ENCODE measurements at places on chromosomes 1 and 21.

DNA sequence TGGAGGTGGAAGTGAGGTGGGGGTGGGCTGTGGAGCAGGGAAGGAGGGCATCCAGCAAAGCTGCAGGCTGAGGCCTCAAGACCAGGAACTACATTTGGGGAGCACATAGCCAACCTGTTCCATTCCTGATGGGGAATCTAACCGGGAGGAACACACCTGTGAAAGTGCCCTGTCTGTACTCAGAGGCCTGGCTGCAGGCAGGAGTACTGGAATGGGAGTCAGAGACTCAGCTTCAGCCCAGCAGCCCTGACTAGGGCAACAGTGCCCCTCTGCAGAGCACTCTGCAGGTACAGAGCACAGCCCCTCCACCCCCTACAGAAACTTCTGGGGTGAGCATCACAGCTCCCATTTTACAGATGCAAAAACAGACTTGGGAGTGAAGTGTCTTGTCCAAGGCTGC lies 126.4 kb downstream of the DMRTB1 start:
- H3K27me3 ChIP-seq = no peaks in the 10 kb centered on the region
- peaks cover 10% of the 10 kb centered on the region for H3K4me1 ChIP-seq
- no peaks in the 10 kb centered on the region for H3K36me3 ChIP-seq

- no peak overlapping the region for H3K27ac ChIP-seq
- no peaks in the 10 kb centered on the region for H3K4me1 ChIP-seq
- no peak overlapping the region for H3K4me3 ChIP-seq
Observed at GRCh38 chr1:8004803-8005573, 21.1 kb downstream of the ERRFI1 start.

GRCh38 chr1:39110325-39110851 lies 84.2 kb downstream of the NDUFS5 start:
- H3K4me3 ChIP-seq = no peak overlapping the region
- peaks cover 13% of the 10 kb centered on the region for H3K27me3 ChIP-seq
- H3K36me3 ChIP-seq = no peaks in the 10 kb centered on the region
- peaks cover 7% of the 10 kb centered on the region for H3K4me1 ChIP-seq
- DNase-seq = no peak

GRCh38 chr1:72281637-72282270 lies 585 bp downstream of the NEGR1 start:
- no peaks in the 10 kb centered on the region for H3K36me3 ChIP-seq
- peaks cover 27% of the 10 kb centered on the region for H3K27me3 ChIP-seq
- no peak overlapping the region for H3K27ac ChIP-seq
- DNase-seq = peak; percentile 4
- H3K4me1 ChIP-seq = peaks cover 9% of the 10 kb centered on the region

- H3K27ac ChIP-seq = no peak overlapping the region
- peaks cover 11% of the 10 kb centered on the region for H3K27me3 ChIP-seq
- H3K36me3 ChIP-seq = no peaks in the 10 kb centered on the region
- DNase-seq = no peak
Observed at GRCh38 chr1:22900451-22900850, 72.2 kb downstream of the LACTBL1 start.

DNA sequence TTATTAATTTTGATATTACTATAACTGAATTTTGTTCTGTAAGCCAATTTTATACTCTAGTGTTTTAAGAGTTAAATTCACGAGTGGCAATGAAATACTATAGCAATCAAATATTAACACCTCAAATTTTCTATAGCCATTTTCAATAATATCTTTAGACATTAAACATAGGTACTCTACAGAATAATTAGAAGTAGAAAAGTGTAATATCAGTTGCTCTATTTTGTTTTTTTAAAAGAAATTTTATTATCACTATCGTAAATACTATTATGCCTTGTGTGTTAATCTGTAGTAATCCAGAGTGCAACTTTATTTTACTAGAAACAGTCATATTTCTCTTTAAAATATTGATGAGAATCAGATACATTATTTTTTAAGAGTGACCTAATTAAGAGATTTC lies 691.2 kb downstream of the USP25 start:
- no peak overlapping the region for H3K27ac ChIP-seq
- H3K4me1 ChIP-seq = no peaks in the 10 kb centered on the region
- no peak overlapping the region for H3K4me3 ChIP-seq
- DNase-seq = no peak

DNA sequence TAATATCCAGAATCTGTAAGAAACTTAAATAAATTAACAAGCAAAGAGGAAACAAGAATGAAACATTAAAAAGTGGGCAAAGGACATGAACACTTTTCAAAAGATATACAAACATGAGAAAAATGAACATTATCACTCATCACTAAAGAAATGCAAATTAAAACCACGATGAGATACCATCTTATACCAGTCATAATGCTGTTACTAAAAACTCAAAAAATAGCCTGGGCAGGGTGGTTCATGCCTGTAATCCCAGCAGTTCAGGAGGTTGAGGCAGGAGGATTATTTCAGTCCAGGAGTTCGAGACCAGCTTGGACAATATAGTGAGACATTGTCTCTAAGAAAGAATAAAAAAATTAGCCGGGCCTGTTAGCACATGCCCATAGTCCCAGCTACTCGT lies 6.1 kb downstream of the ZNF124 start:
- H3K27ac ChIP-seq = no peak overlapping the region
- H3K36me3 ChIP-seq = peaks cover 79% of the 10 kb centered on the region
- H3K4me1 ChIP-seq = peaks cover 10% of the 10 kb centered on the region
- no peak for DNase-seq
- no peaks in the 10 kb centered on the region for H3K27me3 ChIP-seq
- H3K4me3 ChIP-seq = no peak overlapping the region

DNA sequence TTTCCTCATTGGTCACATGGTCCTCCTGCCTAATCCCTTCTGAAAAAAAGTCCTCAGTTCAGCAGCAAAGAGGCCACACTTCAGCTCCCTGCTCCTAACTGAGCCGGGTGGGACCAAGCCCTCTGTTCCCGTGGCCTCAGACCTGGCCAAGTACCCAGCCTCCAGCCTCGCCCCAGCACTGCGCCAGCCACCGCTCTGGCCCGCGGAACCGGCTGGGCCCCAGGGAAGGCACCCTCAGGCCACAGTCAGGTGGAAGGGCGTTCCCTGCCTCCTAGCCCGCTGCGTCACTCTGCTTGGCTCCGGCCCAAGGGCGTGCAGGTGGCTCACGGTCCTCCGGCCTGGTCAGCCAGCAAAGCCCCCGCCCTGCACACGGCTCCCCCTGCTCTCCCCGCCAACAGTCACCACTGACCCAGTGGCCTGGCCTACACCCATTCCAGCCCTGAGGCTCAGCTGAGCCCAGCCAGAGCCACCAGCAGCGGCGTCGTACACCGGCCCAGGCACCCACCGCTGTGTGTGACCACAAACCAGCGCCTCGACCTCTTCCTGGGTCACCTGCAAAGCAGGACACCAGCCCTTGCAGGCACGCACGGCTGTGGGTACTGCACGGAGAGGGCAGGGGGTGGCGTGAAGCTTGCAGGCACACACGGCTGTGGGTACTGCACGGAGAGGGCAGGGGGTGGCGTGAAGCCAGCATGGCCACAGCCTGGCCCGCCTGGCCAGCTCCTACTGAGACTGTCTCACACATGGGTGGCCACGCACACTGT lies 19.4 kb downstream of the NADK start:
- H3K4me1 ChIP-seq = no peaks in the 10 kb centered on the region
- H3K36me3 ChIP-seq = peaks cover 17% of the 10 kb centered on the region
- no peak overlapping the region for H3K27ac ChIP-seq
- no peaks in the 10 kb centered on the region for H3K27me3 ChIP-seq
- no peak overlapping the region for H3K4me3 ChIP-seq

- H3K27me3 ChIP-seq = no peaks in the 10 kb centered on the region
- H3K4me3 ChIP-seq = no peak overlapping the region
- no peak for DNase-seq
- no peaks in the 10 kb centered on the region for H3K36me3 ChIP-seq
- H3K27ac ChIP-seq = no peak overlapping the region
- H3K4me1 ChIP-seq = no peaks in the 10 kb centered on the region
Observed at GRCh38 chr1:99557546-99558202, 88.2 kb upstream of the PALMD start.

DNA sequence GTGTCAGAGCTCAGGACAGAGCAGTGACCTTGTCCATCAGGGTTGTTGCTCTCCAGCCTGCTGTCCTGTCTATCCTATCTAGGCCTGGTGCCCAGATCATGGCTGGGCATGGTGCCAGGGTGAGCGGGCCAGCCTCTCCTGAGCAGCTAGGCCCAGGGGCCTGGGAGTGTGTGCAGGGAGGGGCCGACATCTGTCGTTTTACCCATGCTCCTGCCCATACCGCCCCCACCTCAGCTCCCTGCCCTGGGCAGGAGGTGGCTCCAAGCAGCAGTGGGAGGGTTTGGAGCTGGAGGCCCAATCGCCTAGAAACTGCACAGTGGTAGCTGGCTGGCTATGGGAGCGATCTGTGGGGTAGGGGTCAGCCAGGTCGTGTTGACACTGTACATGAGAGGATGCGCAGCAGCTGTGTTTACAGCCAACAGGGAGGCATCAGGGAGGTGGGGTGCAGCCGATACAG lies 6.5 kb downstream of the INSRR start:
- H3K27me3 ChIP-seq = peaks cover 25% of the 10 kb centered on the region
- no peak overlapping the region for H3K27ac ChIP-seq
- H3K36me3 ChIP-seq = no peaks in the 10 kb centered on the region
- no peak for DNase-seq

DNA sequence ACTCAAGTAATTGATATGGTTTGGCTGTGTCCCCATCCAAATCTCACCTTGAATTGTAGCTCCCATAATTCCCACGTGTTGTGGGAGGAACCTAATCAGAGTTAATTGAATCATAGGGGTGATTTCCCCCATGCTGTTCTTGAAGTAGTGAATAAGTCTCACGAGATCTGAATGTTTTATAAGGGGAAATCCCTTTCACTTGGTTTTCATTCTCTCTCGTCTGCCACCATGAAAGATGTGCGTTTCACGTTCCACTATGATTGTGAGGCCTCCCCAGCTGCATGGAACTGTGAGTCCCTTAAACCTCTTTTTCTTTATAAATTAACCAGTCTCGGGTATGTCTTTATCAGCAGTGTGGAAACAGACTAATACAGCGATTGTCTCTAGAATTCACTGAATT lies 135.4 kb downstream of the BACH1 start:
- peaks cover 10% of the 10 kb centered on the region for H3K4me1 ChIP-seq
- no peak overlapping the region for H3K4me3 ChIP-seq
- no peak for DNase-seq
- no peak overlapping the region for H3K27ac ChIP-seq
- no peaks in the 10 kb centered on the region for H3K36me3 ChIP-seq
- H3K27me3 ChIP-seq = no peaks in the 10 kb centered on the region

- no peak for DNase-seq
- H3K27me3 ChIP-seq = peaks cover 3% of the 10 kb centered on the region
- H3K4me3 ChIP-seq = no peak overlapping the region
- peaks cover 8% of the 10 kb centered on the region for H3K4me1 ChIP-seq
Observed at GRCh38 chr1:205256951-205257625, 29.3 kb downstream of the TMCC2 start.

DNA sequence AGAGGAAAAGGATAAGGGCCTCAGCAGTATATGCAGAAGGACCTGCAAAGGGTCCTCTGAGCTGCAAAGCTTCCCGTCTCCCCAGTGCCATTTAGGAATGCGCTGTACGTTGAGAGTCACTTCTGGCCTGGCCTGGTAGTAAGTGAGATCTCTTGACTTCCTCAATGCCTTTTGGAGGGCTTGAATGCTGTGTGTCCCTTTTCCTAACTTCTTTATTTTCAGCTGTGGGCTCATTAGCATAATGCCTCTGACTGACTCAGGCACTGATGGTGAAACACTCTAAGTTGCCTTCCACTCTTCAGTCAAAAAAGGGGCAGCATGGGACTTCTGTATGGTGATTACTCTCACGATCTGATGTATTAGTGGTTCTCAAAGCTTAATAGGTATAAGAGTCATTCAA lies 49.9 kb downstream of the XCL1 start:
- H3K27ac ChIP-seq = no peak overlapping the region
- peaks cover 13% of the 10 kb centered on the region for H3K27me3 ChIP-seq
- H3K36me3 ChIP-seq = no peaks in the 10 kb centered on the region
- no peak for DNase-seq
- no peaks in the 10 kb centered on the region for H3K4me1 ChIP-seq

DNA sequence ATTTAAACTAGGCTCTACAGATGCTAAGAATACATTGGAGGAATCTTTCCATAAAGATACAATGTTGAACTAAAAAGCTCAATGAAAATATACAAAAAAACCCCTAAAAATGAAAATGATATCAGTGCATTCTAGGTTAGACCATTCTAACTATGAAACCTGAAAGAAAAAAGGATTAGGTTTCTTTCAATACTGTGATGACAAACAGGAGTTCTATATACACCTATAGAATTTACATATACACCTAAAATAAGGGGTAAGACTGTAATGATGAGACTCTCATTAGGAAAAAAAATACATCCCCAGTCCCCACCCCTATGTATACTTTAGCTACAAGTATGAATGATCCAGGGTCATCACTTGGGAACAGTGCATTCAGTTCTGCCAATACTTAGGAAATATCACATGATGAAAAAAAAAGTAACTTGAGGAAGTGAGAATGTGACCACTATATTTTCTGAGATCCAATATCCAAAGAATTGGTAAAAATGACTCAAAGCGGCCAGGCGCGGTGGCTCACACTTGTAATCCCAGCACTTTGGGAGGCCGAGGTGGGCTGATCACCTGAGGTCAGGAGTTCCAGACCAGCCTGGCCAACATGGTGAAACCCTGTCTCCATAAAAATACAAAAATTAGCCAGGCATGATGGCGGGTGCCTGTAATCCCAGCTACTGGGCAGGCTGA lies 26.3 kb downstream of the SELENOF start:
- H3K27me3 ChIP-seq = no peaks in the 10 kb centered on the region
- H3K36me3 ChIP-seq = peaks cover 15% of the 10 kb centered on the region
- H3K27ac ChIP-seq = no peak overlapping the region
- DNase-seq = no peak
- peaks cover 2% of the 10 kb centered on the region for H3K4me1 ChIP-seq

- no peak overlapping the region for H3K4me3 ChIP-seq
- no peaks in the 10 kb centered on the region for H3K36me3 ChIP-seq
- H3K4me1 ChIP-seq = no peaks in the 10 kb centered on the region
- DNase-seq = no peak
- peaks cover 11% of the 10 kb centered on the region for H3K27me3 ChIP-seq
Observed at GRCh38 chr1:205916541-205916940, 26.7 kb downstream of the SLC26A9 start.

- H3K4me1 ChIP-seq = no peaks in the 10 kb centered on the region
- no peak for DNase-seq
- no peak overlapping the region for H3K4me3 ChIP-seq
Observed at GRCh38 chr1:244576259-244576892, 76.5 kb upstream of the DESI2 start.

Data from T-helper 2 cell treated with Interferon-gamma antibody and Interleukin-4, amounts not matched to agents 5 μg/mL and 100 μg/mL, for 36 hours (primary cell).